ENCODE measurements at places on chromosomes 11 and 22.

- DNase-seq, result no peak
Measured at GRCh38 chr22:44158816-44159215, 21.9 kb upstream of the PARVG start.

GRCh38 chr11:74519710-74520109 is 26.2 kb upstream of the LIPT2 start:
- DNase-seq, result no peak

GRCh38 chr22:21839765-21840140 is 27.7 kb downstream of the MAPK1 start:
- no peak for DNase-seq

DNA sequence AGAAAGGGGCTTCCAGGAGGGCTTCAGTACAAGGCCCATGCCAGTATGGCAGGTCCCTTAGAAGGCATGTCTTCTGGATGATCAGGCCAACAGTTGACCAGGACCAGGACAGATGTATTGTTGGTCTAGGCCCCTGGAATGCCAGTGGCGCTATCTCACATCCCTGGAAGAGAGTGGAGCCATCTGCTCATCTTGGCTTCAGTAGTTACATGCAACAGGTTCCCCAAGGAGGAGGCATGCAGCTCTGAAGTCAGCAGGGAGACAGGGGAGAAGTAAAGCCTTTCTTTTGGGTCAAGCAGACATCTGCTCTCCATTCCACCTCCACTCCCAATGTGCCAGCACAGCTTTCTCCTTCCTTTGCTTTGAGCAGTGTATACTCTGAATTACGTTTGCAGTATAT is 244.1 kb downstream of the KIRREL3 start:
- no peak for DNase-seq

GRCh38 chr22:21876486-21877176 is 9.2 kb upstream of the MAPK1 start:
- no peak for DNase-seq

Data from progenitor cell of endocrine pancreas (in vitro differentiated cells).